Type B pancreatic cell (in vitro differentiated cells): ENCODE measurements at places on chromosomes 6 and 20.

GRCh38 chr6:85400331-85400730 lies 49.6 kb upstream of the NT5E start:
- no peak for DNase-seq

DNA sequence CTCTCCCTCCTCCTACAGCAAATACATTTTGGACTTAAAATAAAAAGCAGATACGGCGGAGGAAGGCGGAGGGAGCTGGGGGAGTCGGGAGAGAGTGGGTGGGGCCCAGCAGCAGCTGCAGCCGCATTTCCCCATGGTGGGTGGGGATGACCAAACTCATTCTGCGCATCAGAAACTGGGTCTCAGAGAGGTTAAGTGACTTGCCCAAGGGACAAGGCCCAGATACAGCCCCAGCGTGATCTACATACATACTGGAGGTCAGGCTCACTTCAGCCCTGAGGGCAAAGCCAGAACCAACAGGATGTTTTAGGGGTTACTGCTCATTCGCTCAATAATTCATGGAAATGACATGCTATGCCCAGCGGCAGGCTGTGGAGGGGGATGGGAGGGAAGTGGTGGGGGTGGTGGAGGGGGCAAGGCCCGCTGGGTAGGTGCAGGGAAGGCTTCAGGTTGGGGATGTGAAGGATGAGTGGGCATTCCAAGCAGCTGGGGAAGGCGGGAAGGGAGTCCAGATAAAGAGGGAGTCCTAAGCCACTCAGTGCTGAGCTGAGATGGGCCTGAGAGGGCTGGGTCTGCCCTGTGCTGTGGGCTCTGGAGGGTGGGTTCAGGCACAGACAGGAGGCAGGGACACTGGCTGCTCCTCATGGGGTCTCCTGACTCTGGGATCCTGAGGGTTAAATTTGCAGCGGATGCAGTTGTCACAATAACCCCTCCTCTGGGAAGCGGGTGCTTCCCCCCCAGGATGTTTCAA lies 31.0 kb downstream of the DLGAP4 start:
- no peak for DNase-seq

- DNase-seq: no peak
Observed at GRCh38 chr20:2807019-2807418, 6.6 kb upstream of the CPXM1 start.

DNA sequence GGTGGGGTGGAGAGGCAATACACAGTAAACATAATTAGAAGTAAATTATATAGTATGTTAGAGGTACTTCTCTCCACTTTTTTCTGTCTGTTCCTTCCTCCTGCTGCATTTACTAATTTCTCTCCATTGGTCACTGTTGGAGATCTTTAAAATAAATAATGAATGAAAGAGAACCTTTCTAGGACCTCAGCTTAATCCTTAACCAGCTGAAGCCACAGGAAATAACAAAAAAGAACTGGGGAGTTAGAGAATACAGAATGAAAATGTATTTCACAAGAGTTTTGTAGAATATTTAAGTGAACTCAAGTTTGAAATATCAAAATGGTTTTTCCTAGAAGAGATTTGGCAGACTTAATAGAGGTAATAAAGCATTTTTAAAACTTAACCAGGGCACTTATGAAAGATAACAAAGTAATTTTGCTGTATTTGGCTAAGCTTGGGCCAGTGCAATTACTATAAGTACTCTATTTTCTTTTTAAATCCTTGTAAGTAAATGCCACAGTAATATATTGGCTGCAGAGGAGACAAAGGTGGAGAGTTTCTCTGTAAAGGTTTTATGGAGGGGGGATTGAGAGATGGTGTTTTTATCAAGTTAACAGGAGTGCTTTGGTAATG lies 405.0 kb downstream of the CDKAL1 start:
- DNase-seq: no peak
